ENCODE measurements at places on chromosomes 12 and 14.

DNA sequence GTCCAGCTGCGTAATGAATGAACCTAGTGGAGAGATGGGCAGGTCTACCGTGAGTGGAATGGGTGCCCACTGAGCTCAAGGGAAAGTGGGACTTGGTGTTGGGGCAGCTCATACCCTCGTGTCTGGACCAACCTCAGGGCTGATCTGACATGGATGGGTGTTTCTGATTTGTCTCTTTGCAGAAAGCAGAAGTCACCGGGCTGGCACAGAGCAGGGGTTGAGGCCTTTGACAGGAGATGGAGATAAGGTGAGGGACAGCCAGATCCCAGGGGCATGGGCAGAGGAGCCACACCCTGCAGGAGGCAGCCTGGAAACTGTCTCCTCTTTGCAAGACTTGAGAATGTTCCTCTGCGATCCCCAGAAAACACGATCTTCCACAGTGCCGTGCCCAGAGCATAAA, 20.9 kb upstream of the PPP1CC start:
- no peak for DNase-seq

DNA sequence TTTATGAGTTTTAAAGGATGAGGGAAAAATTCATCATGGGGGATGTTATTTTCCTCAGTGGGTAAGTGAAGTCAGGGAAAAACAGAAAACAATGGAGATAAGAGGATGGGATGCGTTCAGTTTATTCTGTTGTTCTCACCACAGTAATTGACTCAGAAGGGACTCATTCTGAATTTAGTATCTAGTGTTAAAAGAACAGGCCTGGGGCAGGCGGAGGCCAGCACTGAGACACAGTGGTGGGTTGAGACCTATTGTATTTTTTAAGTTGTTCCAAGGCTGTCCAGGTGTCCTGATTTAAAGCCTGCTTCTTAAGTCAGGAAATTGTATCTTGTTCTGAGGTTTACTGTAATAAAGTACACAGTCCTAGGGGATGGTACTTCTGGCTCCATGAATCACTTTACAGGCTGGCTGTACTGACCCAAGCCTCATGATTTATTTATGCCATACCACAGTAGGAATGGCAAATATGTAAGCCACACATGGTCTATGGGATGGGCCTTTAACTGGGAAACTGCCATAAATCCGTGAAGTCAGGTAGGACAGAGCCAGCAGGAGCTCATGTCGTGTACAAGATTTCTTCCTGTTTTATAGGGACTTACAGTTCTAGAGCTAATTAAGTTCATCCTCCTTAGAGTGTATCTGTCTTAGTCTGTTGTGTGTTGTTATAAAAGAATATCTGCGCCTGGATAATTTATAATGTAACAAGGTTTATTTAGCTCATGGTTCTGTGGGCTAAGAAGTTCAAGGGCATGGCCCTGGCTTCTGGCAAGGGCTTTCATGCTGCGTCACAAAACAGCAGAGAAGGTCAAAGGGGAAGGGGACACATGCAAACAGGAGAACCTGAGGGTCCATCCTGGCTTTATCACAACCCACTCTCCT, 244.1 kb downstream of the FBXL14 start:
- no peak for DNase-seq

GRCh38 chr12:6963016-6963731, 7.3 kb downstream of the PHB2 start:
- DNase-seq: no peak

DNA sequence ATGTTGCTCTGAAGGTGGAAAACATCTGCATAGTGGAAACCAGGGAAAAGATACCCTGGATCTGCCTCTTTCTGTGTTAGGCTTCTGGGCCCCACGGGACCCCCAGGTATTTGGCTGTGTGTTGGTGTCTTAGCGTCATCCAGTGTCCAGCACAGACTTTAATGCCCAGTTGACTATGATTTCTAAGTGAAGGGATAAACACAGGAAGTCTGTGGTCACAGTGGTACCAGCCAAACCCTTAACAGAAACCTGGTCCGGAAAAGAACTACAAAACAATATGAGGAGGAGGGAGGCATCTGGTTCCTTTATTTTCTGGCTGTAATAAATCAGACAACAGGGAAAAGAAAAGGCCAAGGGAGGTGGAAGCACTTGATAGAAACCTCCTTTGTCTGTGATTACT, 56.4 kb downstream of the CMKLR1 start:
- DNase-seq: no peak

DNA sequence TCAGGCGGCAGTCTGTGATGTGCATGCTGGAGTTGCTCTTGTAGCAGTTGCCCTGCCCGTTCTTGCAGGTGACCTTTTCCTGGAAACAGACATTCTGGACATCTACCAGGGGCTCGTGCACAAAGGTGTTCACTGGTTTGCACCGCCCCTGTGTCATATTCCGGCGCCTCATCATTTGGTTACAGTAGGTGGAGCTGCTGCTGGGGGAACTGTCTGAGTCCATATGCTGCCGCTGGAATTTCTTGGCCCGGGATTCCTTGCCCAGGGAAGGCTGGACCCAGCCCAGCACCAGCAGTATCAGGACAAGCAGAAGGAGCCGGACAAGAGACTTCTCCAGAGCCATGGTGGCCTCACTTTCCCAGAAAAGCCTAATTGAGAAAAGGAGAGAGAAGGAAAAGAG, 918 bp downstream of the RNASE1 start:
- DNase-seq: no peak

DNA sequence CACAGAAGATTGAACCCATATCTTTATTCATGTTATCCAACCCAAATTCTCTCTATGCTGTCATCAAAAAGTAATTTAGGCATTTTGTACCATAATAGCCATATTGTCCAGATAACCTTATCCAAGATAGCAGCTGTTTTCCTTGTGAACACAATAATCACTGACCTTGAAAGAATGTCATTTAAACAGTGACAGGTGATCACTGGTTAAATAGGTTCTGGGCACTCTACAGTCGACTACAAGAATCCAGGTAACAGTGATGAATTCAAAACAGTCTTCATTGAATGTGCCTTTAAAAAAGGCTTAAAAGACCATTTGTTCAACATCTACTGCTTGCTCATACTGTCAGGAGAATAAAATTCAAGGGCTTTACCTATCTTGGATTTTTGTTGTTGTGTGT, 4.6 kb upstream of the SPX start:
- no peak for DNase-seq

GRCh38 chr12:14199455-14200198, 165.9 kb upstream of the ATF7IP start:
- no peak for DNase-seq

DNA sequence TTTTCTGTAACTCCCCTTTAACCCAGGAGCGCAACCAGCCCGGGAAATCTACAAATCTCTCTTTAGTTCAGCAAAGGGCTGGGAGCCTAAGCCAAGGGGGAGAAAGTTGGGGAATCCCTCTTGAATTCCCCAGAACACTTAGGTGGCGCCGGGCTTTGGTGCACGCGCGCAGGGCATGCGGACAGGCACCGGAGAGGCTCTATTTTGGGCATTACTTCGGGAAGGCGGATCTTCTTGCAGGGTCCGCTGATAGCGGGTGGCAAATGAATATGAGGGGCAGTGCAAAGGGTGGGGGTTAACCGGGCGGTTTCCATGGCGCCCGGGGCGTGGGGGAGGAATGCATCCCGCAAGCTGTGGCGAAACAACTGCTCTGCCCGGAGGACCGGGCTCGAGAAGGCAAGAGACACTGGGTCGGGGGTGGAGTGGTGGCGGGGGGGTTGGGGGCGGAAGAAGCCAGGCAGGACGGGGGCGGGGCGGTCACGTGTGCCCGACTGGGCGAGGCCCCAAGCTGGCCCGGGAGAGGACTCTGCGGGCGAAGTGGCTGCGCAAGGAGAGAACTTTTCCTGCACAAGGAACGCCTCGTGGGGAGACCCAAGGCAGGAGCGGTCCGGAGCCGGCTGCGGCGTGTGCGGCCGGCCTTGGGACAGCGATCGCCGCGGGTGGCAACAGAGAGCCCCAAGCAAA, at the start of gene FLVCR2:
Gene FLVCR2, plus strand, starts transcription at position 519 of the 684 bp plus-strand sequence. CDS start 353 bp downstream, outside the sequence.
- DNase-seq: peak; percentile 53

GRCh38 chr12:50102131-50102531, 1.7 kb upstream of the GPD1 start:
- DNase-seq: no peak

DNA sequence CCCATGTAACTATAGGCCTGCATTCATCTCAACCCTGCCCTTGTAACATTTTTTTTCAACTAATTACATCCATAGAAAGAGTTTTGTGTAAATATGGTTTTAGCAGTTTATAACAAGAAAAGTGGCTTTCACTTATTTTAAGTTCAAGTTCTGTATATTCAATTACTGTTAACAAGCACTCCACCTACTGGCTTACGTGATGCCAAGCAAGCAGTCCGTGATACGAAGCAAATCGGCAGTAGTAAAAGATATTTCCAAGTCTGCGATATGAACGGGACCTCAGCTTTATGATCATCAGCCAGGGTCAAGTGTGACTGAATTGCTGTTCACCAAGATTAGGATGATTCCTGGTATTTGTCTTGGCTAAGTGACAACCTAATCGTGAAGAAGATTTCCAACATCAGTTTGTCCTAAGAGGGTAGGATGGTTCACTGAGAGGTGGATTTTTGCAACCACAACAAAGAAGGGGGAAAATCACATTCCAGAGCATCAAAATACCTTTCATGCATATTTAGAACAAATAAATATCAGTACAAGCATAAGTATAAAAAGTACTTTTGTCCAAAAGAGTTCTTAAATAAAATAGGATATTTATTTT, 456.2 kb downstream of the FOXG1 start:
- no peak for DNase-seq

DNA sequence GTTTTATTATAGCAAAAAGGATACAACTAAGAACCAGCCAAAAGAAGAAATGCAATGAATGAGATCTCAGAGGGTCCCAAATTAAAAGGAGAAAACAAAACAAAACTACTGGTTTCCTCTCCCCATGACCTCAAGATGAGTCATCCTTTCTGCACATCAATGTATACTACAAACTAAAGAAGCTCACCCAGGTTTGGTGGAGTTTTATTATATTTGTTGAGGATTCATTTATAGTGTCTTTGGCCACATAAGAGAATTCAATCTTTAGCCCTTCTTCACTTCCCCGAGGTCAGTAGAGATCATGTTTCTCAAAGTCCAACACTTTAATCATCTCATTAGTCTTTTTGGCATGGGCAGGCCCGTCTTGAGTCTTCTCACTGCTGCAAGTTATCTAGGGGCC, 210.6 kb downstream of the SLC6A15 start:
- DNase-seq: no peak

GRCh38 chr14:65469903-65470302, 57.4 kb downstream of the FUT8 start:
- no peak for DNase-seq

GRCh38 chr12:65504417-65504816, 225.9 kb downstream of the MSRB3 start:
- DNase-seq: no peak

GRCh38 chr12:120579179-120579578, 2.0 kb downstream of the POP5 start:
- no peak for DNase-seq

DNA sequence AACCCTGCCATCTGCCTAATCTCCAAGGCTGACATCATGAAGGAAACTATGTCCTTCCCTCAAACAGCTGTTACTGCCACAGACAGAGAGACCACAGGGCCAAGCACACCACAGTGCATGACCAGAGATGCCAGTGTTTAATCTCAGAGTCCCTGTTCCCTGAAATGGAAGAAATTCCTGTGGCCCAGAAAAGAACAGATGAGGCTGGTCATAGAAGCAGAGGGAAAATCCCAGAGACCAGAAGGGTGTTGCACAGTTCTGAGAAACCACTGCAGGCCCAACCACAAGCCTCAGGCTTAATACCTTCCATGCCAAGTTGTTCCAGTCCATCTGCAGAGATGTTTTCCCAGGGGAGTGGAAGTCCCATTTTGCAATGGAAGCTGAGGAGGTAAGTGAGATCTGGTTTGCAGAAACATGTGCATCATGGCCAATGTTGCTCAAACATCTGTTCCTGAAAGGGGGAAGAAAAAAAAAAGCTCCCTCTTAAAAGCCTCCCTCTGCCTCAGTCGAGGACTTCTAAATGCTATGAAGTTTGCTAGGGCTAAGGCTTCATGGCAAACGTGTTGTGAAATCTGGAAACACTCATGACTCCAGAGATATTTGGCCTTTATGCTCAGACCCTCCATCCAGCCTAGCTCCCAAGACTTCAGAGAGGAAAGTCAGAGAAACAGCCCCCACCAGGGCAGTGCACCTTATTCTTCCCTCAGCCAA, 98.6 kb downstream of the SCARB1 start:
- DNase-seq: no peak

GRCh38 chr12:104858611-104859543, 99.2 kb downstream of the SLC41A2 start:
- no peak for DNase-seq

DNA sequence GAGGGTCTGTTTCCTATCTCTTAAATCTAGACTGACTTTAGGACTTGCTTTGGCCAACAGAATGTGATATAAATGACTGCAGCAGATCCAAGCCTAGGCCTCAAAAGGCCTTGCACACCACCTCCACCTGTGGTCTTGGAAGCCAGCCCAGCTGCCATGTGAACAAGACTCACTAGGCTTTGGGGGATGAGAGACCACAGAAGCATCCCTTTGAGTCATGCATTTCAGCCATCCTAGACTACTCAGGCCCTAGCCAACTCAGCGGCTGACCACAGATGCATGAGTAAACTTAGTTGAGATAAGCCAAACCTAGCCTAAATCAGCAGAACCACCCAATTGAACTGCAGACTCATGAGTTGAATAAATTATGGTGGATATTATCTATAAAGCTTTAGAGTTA, 87.7 kb downstream of the KCNH5 start:
- no peak for DNase-seq

GRCh38 chr12:2958432-2959191, 585 bp upstream of the TEAD4 start:
- no peak for DNase-seq

DNA sequence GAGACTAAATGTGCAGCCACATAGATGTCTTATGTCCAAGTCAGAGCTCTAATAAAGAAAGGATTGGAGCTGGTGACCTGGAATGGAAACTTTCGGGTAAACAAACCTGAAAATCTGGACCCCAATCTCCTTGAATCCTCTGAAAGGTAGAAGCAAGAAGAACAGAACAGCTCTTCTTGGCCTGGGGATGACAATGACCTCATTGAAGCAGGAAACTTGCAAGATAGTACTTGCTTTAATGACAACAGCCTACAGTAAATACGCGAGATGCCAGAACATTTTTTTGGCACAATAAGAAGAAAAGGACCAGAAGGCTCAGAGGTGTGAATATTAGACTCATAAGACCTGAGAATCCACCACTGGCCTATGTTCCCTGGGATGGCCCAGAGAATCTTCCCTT, 4.1 kb upstream of the PRIMA1 start:
- DNase-seq: no peak

GRCh38 chr12:97500537-97500936, 37.9 kb downstream of the RMST start:
- no peak for DNase-seq

- DNase-seq: peak; percentile 62
Observed at GRCh38 chr12:2752676-2753371, 41.9 kb upstream of the FKBP4 start.

DNA sequence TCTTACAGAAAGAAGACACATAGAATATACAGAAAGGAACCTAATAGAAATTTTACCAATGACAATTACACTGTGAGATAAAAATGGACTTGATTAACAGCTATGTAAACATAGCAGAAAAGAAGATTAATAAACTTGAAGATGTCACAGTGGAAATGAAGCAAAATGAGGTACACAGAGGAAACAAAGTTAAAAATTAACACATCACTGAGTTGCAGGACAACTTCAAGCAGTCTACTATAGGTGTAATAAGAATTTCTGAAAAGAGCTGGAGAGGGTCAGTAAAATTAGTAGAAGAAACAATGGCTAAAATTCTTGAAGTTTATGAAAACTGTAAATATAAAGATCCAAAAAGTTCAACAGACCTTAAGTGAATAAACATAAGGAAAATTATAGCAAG, 738.7 kb downstream of the C12orf50 start:
- no peak for DNase-seq

Measured in activated CD4-positive, alpha-beta T cell treated with anti-CD3 and anti-CD28 coated beads, Interleukin-2, amount 50 U/mL, for 4 hours (primary cell).